ENCODE measurements at places on chromosomes 2 and 18.

- DNase-seq: no peak
Observed at GRCh38 chr18:12336887-12337286, 28.8 kb downstream of the TUBB6 start.

DNA sequence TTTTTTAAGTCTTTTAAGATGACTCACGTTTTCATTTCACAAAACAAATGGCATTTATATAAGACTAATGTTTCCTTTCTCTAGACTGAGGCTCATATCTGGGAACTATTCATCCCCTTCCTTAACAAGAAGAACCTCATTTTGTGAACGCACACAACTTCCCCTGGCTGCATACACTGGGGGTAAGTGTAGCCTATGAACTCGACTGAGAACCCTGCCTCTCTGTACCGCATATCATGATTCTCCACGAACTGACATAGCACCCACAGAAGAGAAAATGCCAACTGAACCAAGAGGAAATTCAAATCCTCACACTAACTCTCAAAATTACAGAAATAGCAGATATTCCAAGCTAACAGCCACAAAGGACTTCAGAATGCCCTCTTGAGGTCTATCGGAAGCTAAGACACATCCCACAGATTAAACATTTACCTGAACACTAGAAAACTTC, 236.7 kb downstream of the TCF4 start:
- no peak for DNase-seq

DNA sequence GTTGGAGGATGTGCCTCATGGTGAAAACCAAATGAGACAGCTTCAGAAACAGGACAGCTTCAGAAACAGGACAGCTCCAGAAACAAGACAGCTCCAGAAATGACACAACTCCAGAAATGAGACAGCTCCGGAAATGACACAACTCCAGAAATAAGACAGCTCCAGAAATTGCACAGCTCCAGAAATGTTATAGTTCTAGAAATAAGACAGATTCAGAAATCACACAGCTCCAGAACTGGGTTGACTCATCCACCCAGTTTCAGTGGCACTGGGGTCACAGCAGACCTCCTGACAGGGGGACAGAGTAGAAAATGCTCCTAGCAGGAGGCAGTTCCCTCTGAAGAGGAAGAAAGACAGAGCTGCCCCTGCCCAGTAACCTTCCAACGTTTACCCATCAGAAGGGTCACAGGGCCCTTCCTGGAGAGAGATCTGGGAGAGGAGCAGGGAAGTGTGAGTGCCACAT, 26.9 kb upstream of the COL6A3 start:
- no peak for DNase-seq

- DNase-seq: no peak
Observed at GRCh38 chr2:105099153-105099552, 61.3 kb downstream of the MRPS9 start.

GRCh38 chr2:181411105-181411849, 45.9 kb upstream of the ITGA4 start:
- no peak for DNase-seq

DNA sequence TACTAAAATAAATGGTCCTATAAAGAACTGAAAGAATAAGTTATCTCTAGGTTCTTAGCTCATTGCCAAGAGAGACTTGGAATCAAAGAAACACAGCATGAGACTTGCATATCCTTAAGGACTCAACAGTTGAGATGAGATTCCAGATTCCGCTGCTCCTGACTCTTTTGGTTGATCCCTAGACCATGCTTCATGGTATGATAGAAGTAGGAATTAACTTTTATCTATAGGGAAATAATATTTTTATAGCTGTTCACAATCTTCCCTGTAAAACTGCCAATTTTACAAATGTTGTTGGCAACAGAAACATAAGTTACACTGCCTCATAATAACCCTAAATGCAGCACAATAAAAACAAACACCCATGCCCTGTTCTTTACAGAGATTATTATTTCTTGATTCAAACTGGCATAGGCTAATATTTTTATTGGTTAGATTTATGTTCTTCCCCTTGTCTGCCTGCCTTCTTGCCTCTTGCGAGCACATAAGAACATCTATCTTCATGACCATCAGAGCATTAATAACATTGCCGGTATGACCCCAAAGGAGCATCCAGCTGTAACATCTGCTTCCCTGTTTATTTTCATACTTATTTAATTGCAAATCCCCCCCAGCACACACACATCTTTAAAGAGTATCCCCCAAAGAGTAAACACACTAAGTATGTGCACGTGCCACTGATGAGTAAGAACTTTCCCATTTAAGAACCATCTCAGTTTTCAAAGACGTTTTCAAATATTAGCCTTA, 735.7 kb upstream of the SLC8A1 start:
- DNase-seq: no peak

Data from GDM1 (cell line).